ENCODE measurements at places on chromosomes 5 and 9. TPM values are rescaled to one million over a fixed set of nuclear protein-coding genes. Genes with fewer than 3 reads are reported as not detected.
A peak's percentile ranks its signal among the peaks of the same experiment; 100 is the strongest.

Gene MAST4
- 4.2 TPM for total RNA-seq

DNA sequence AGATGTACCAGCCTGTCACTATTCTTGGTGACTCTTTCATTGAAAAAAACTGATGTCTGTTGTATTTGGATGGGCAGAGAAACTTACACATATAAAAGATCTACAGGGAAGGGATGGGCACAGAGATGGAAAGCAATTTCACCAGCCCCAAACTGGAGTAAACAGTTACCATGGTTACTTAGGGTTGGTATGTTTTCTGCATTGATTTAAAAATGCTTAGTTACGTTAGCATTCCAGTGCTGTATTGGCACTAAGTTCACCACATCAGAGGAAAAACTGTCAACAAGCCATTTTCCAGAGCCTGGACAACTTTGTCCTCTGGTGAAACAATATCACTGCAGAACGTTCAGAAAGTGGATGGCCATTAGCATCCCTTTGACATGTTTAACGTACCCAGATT lies 28.0 kb downstream of the MARCHF3 start:
- DNase-seq = peak; percentile 72

DNA sequence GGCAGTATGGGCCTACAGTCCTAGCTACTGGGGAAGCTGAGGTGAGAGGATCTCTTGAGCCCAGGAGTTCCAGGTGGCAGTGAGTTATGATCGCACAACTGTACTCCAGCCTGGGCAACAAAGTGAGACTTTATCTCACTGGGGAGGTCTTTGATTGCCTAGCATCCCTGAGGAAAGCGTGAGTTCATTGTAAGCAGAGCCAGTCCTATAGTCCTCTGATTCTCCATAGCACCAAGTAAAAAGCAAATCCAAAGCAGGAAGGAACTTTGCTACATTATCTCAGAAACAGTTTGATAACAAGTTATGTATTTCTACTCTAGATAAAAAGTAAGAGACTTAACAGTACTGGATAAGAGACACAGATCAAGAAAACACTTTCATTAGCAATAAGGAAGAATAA lies 37.6 kb downstream of the ANKRD31 start:
- DNase-seq = no peak

DNA sequence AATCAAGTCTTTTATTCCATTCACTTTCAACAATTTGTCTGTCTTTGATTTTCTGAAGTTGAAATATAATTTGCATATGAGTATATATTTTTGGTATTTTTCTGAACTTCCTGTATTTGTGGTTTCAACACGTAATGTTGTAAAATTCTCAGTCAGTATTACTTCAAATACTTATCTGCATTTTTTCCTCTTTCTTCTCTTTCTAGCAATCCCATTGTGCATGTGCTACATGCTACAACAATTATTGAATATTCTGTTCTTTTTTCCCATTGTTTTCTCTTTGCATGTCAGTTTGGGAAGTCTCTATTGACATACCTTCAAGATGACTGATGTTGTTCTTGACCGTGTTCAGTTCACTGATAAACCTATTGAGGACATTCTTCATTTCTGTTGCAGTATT lies 5.6 kb upstream of the ANKRD18A start:
- DNase-seq = no peak

Gene ORM2
- not detected for total RNA-seq

Gene COL27A1
- 3.9 TPM for total RNA-seq

Gene SCGB3A2
- not detected for total RNA-seq

DNA sequence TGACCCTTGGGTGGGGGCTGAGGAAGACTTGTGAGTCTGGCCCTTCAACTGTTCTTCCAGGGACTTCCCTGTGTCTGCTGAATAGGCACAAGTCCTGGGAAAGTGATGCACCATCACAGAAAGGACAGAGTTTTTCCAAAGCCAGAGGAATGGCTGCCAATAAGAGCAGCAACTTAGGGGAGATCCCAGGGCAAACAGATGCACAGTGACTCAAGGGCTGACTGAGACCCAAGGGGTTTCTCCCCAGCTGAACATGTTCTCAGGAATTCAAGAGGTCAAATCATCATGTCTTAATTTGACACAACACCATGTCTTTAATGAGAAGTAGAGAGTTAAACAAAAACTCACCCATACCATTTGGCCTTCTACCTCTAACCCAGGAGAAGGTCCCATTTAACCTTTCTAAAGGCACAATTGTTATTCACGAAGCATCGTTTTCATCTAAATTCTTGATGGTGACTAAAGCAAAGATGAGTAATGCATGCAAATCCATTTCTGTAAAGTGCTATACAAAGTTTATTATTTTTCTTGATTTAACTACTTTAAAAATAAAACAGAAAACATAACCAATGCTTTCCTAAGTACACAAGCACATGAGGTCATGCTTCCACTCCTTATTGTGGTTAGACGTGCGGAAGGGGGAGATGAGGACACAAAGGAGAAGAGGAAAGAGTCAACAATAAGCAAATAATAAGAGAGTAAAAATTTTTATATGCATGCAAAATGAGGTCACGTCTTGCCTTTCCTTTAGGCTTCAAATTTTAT lies 324.1 kb downstream of the PLK2 start:
- peak; percentile 68 for DNase-seq

DNA sequence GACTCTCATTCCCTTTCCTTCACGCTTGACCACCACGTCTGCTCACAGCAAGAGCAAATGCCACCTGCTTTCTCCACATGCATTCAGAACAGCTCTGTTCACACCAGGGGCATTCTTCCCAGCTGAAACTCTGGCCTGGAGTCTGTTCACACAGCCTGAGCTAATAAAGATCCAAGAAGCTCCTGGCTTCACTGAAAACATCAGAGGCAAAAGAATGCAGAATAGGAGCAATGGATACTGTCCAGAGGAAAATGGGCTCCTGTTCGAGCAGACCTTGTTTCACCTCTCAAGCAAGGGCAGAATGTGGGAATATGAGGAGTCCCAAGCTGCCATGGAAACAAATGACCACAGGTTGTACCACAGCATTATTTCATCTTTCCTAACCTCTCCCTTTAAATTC lies 402.7 kb upstream of the TNC start:
- DNase-seq = no peak

Measured in GM23248 (cell line).